A172 (cell line): ENCODE measurements at places on chromosomes 16 and 17.

DNA sequence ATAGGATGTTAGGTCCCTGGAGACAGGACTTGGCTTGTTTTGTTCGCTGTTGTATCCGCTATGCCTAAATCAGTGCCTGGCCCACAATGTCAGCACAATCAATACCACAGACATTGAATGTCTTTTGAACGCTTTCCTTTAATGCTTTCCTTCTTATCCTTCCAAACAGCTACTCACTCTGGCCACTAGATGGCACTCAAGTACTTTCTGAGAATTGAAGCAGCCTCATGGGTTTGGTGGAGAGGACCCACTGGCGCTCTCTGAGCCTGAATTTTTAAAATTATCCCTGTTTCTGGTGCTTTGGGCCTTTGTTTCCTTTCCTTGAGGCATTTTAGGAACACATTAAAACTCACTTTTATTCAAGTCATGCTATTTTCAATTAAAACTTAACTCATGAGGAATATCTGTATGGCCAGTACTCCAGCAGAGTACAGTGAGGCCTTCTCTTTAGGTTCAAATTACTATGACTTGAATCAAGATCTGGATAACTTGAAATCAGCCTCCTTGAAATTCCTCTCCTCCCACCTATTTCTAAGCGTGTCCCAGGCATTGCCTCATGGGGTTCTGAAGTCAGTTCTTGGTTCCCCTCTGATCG lies 3.2 kb upstream of the NLRP1 start:
- peak; percentile 63 for DNase-seq

DNA sequence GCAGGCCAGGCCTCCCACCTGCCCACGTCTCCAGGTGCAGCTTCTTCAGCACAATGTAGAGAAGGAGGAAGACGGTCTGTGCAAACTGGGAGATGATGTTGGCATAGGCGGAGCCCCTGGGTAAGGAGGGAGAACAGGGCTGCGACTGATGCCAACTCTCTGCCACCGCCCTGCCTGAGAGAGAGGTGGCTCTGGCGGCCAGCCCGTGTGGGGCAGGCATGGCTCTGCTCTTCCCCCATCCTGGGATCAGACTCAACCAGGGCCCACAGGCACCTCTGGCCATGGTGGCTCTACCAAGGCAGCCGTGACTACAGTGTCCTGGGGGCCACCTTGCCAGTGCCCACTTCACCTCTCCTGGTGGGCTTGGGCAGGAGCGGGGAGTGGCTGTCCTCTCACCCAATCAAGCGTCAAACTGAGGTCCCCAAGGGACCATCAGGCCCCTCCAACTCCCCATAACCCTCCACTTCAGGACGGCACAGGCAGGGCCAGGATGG lies 8.6 kb downstream of the SLC47A2 start:
- no peak for DNase-seq

DNA sequence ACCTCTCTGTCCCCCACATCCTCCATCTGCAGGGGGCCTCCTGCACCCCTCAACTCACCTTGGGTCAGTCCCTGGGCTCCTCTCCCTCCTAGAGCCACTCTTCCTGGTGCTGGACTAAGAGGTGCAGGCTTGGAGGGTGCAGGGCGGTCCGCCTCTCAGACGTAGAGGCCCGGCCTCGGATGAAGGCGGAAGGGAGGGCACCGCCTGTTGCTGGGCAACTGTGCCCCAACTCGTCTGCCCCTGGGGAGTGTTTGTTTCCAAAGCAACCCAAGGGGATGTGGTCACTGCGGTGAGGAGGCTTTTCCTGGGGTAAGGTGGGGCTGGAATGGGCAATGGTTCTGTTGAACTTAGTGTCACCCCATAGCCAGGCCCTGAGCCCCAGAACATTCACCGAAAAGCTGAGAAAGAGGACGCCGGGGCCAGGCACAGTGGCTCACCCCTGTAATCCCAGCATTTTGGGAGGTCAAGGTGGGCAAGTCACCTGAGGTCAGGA lies at the start of gene C16orf54:
TSS of gene C16orf54 (minus strand) at position 138 of the 493 bp plus-strand sequence. CDS start 1,039 bp downstream, outside the sequence.
- no peak for DNase-seq

DNA sequence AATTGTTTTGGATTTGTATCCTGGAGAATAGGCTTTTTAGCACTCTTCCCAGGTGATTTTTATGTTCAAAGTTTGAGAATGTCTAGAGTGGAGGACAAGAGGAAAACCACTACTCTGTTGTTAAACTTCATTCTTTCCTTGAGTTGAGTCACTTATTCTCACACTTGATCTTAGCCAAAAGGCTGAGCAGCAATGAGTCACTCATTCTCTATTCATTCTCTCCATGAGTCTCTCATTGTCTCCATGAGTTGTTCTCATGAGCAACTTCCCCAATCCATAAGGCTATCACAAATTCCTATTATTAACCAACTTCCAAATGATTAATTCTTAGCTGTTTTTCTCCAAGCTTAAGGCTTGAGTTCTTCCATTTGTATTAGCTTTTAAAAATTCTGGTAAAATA lies 1393.3 kb downstream of the CDH8 start:
- DNase-seq = peak; percentile 56

GRCh38 chr17:8935191-8935590 lies 30.3 kb downstream of the PIK3R5 start:
- DNase-seq = peak; percentile 44

GRCh38 chr17:38338053-38338452 lies 5.7 kb downstream of the GPR179 start:
- no peak for DNase-seq

GRCh38 chr17:64319531-64319930 lies 56.5 kb upstream of the TEX2 start:
- DNase-seq = no peak

- DNase-seq = no peak
Measured at GRCh38 chr17:74190807-74191406, 12.6 kb upstream of the RPL38 start.
